ENCODE measurements at places on chromosomes 4 and X. TPM values are rescaled to one million over a fixed set of nuclear protein-coding genes. Genes with fewer than 3 reads are reported as not detected.

DNA sequence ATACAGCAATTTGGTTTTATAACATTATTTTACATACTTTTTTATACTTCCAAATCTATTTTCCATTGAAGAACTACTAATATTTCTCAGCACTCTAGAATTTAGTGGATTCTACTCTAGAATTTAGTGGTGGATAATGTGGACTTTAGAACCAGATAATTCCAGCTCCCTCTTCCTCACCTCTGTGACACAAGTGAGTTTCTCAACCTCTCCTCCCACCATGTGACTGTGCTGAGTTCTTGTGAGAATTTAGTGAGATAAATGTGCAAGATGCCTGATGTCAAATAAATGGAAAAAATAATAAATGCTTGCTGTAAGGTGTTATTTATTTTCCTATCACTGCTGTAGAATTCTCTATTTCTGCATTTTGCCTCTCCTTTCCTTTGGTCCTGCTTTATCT, 107.3 kb downstream of the CPEB2 start:
- DNase-seq = no peak

Gene STARD8
- 9.3 TPM for total RNA-seq

Gene CLDN22
- not detected for total RNA-seq

- DNase-seq = no peak
These were observed 398.1 kb upstream of the PITX2 start for GRCh38 chr4:111020961-111021360.

Gene VCX2
- total RNA-seq = not detected

Gene CXCL8
- total RNA-seq = 0.30 TPM

GRCh38 chr4:61741327-61742096, 541.4 kb downstream of the ADGRL3 start:
- no peak for DNase-seq

DNA sequence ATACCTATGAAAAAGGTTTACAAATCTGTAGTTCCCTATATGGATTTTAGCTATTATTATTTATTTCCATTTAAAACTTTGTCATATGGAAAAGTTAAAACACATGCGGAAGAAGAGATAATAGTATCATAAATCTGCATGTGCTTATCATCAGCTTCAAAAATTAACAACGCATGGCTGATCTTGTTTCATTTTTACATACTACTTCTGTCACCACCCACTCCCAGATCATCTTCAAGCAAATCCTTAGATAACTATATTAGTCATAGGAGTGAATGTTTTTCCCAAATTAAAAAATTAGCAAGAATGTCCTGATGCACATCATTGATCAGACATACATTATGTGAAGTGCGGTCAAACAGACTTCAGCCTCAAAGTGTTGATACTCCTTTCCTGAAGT, 24.6 kb upstream of the MOB1B start:
- no peak for DNase-seq

DNA sequence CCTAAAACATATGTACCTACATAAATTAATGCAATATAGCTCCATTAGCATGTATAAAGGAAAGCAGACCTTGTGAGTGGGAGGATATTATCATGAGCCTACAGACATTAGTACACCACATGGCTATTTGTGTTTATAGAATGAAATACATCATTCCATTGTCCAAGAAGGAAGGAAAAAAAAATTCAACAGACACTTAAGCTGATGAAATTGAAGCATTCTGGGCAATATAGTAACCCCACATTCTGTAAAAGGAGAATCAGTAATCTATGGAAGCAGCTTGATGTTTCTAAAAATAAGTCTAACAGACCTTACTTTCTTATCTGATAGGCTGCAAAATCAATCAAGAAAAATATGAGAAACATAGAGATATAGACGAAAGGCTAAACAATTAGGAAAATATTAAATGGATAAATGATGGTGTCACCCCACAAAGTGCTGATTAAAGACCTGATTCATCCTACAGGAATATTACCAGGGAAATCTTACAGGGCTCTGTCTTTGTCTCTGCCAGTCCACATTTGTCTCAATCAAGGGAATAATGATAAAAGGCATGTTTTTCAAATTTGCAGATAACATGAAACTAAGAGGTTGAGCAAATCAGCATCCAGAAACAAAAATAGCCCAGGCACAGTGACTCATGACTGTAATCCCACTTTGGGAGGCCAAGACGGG, 76.8 kb downstream of the COMMD8 start:
- no peak for DNase-seq

- no peak for DNase-seq
These were observed 79.8 kb upstream of the GPM6A start for GRCh38 chr4:175891851-175892250.

Gene QRFPR
- 0.25 TPM for total RNA-seq

Gene SH3D19
- 121 TPM for total RNA-seq

DNA sequence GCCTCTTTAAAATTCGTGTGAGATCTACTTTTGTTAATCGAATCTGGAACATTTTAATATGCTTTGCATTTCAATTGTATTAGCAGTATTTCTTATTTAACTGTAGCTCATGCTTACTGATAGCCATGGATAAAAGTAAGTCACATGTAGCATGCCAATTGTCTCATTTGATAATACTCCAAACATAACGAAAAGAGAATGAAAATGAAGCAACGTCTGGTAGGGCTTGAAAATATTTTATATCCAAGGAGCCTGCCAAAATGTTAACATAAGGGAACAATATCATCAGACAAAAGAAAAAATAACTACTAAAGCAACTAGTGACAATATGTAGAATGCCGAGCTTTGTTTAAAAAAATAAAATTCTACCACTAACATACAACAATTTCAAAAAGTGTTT, 94.1 kb upstream of the MID1 start:
- no peak for DNase-seq

- DNase-seq = no peak
These were observed 4.8 kb downstream of the THOC2 start for GRCh38 chrX:123728016-123728415.

DNA sequence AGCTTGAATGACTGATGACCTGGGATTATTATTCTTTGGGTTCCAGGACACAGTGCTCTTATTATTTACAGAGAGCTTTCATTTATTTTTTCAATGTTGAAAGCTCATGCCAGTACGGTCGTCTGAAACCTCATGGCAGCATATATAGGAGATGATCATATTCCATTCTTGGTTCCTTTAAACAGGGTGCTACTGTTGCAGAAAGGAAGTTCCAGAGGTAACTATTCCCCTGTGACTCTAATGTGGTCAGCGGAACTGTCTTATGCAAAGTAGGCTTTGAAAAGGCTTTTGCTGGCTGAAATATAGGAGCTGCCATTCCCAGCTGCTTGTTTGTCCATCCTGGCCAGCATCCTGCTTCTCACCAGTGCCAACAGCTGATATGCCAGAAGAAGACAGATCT, 208.3 kb upstream of the LEF1 start:
- DNase-seq = no peak

Measured in left ventricle myocardium inferior (tissue), 1 donor.